ENCODE measurements at places on chromosomes 16 and 17. TPM values are rescaled to one million over a fixed set of nuclear protein-coding genes. Genes with fewer than 3 reads are reported as not detected.

Gene FBF1
- 10.3 TPM for polyA plus RNA-seq

Gene OTOP2
- polyA plus RNA-seq: 0.03 TPM

GRCh38 chr17:74199306-74200092 is 4.0 kb upstream of the RPL38 start:
- no peak for DNase-seq

Gene SCGB1C2
- 2.6 TPM for polyA plus RNA-seq

Gene NUPR1
- polyA plus RNA-seq: 15.4 TPM

GRCh38 chr17:27321372-27321771 is 27.5 kb downstream of the WSB1 start:
- DNase-seq: no peak

DNA sequence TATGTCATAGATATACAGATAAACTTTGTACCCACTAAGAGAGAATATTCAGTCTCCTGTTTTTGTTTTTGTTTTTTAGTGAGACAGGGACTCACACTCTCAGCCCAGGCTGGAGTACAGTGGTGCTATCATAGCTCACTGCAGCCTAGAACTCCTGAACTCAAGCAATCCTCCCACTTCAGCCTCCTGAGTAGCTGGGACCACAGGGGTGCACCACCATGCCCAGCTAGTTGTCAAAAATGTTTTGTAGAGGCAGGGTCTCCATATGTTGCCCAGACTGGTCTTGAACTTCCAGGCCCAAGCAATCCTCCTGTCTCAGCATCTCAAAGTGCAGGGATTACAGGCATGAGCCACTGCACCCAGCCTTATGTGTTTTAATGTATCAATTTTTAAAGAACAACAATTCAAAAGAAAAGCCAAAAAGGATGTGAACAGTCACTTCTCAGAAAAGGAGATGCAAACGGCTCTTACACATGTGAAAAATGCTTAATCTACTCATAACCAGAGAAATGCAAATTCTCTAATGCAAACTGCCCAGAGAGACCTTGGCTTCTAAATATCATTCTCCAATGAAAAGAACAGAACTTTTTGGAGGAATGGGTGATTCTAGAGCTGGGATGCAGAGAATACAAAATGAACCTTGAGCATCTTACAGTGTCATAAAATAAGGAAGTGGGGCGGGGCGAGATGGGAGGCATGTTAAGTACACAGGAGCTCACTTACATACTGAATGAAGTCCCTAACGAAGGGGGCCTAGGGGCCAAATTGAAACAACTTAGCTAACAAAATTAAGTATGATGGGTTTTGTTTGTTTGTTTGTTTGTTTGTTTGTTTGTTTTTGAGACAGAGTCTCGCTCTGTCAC is 7.3 kb upstream of the CMTM3 start:
- DNase-seq: no peak

DNA sequence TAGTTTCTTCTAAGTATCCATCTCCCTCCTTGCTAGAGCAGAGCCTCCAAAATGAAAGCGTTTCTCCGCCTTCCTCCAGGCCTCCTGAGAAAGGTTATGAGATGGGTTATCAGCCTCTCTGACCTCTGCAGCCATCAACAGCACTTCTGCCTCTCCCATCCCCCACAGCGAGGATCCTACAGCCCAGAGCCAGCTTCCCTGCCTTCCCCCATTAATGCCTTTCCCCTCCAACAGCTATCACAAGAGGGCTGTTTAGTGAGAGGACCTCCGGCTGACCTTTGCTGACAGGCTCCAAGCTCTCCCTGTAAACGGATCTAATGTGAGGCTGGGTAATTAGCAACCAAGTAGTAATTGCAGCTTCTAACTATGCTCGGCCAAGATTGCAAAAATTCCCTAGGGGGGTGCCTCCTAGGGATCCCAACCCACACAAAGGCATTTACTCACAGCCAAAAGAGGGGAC is 55.8 kb downstream of the ZFHX3 start:
- DNase-seq: peak; percentile 36

DNA sequence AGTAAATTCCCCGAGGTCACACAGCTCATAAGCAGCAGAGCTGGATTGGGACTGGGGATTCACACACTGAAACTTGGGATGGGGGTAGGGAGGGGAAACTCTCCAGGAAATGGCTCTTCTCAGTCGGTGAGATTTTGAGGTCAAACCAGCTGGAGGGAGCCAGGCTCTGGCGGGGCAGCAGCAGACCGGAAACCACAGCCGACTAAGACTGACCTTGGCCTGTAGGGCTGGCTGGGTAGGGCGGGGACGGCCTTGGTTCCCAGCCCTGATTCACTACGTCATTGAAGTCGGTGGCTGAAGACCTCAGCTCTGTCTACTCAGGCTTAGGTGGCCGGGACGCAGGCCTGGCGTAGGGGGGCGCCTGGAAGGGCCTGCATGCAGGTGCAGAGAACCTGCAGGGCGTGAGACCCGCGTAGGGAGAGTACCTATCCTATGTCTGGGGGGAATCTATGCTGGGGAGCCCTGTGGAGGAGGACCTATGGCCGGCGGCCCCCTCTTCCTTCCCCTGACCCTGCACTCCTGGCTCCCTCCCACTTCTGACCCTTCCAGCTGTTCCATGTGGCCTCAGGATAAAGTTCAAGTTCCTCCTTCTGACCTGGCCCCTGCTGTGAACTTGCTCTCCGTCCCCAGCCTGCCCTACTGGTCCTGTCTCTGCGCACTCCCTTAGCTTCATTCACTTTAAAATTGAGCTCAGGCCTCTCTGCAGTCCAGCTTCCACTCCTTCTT is 11.9 kb upstream of the SLC4A1 start:
- no peak for DNase-seq

DNA sequence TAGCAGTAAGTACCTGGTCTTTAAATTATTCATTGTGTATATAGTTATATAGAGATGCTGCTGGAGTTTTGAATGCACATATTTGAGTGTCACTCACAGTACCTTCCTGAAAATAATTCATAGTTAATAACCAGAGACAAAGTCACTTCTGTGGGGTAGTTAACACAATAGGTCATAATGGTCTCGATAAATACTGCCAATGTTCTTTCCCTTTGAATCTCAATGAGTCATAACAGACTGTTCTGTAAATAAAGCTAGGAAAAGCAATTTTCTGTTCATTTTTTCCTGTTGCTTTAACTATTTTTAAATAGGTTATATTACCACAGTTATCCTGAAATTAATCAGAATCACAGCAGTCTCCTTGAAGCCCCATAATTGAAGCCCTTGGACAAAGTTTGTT is 87.2 kb downstream of the MAP2K4 start:
- no peak for DNase-seq

DNA sequence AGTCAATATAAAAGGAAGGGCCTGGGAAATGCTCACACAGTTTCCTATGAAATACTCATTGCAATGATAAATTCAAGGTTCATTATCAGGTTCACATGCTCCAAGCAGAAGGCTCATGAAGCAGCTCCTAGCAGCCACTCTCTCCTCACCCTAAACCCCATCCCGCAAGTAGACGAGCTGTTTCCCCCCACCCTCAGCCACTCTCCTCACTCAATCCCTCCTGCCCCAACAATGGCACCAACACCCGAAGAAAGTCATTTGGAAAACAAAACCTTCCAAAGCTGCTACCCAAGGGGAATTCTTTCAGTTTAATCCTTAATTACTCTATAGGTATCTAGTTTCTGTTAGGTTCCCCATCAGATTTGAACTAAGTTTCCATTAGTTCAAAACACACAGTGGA is 69.7 kb downstream of the CREBBP start:
- no peak for DNase-seq

GRCh38 chr17:64546716-64547115 is 39.9 kb downstream of the CEP95 start:
- DNase-seq: no peak

GRCh38 chr16:50478075-50478772 is 70.0 kb upstream of the NKD1 start:
- no peak for DNase-seq

DNA sequence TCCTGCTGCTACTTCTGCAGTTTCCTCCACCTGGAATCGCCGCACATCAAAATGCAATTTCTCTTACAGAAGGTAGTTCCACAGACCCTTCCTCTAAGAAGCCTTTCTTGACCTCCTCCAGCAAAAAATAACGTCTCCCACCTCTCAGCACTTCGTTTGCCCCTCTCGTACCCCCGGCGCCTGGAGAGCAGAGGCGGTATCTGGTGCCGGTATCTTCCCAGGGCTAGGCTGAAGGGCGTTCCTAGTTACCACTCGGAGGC is 482 bp downstream of the DCTPP1 start:
- DNase-seq: no peak

- no peak for DNase-seq
These were observed 198.0 kb downstream of the RPTOR start for GRCh38 chr17:80742581-80743180.

Gene MPP3
- polyA plus RNA-seq: 8.5 TPM

- no peak for DNase-seq
These were observed 50.2 kb downstream of the HLF start for GRCh38 chr17:55314784-55315491.

GRCh38 chr17:36592716-36593321 is 1.1 kb downstream of the DHRS11 start:
- DNase-seq: no peak

- DNase-seq: no peak
These were observed 78.1 kb downstream of the ZFHX3 start for GRCh38 chr16:72969812-72970211.

DNA sequence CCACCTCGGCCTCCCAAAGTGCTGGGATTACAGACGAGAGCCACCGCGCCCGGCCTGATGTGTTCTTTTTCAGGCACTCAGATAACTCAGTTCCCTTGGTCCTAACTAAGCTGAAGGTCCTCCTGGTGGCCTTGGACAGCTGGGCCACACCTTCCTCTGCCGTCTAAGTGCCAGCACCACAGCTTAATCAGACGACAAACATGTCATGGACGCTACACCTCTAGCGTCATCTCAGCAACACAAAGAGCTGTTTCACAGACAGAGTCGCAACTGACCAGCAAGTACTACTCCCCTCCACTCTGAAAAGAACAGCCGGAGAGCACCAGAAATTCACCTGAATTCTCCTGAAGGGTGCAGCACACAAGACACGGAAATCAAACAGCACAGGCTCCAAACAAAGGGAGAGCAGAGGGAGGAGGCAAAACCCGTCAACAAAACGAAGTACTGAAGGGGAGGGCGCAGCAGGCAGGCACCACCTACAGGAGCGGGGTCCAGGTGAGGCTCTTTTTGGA is 4.4 kb downstream of the TRAP1 start:
- no peak for DNase-seq

DNA sequence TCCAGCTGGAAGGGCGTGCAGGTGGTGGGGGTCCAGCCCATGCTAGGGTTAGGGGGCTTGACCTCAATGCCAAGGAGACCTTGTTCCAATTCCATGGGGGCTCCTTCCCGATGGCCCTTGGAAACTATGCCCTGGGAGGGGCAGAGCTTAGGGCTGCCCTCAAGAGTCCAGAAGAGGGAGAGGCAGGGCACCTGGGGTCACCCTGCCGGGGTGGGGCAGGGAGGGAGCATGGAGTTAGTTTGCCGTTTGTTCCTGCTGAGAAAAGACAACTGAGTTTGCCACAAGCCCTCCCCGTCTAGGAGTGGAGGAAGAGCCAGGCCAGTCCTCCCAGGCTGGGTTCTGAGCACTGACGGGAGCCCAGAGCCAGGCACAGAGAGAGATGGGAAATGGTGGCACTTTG is 21.4 kb downstream of the MMP15 start:
- no peak for DNase-seq

DNA sequence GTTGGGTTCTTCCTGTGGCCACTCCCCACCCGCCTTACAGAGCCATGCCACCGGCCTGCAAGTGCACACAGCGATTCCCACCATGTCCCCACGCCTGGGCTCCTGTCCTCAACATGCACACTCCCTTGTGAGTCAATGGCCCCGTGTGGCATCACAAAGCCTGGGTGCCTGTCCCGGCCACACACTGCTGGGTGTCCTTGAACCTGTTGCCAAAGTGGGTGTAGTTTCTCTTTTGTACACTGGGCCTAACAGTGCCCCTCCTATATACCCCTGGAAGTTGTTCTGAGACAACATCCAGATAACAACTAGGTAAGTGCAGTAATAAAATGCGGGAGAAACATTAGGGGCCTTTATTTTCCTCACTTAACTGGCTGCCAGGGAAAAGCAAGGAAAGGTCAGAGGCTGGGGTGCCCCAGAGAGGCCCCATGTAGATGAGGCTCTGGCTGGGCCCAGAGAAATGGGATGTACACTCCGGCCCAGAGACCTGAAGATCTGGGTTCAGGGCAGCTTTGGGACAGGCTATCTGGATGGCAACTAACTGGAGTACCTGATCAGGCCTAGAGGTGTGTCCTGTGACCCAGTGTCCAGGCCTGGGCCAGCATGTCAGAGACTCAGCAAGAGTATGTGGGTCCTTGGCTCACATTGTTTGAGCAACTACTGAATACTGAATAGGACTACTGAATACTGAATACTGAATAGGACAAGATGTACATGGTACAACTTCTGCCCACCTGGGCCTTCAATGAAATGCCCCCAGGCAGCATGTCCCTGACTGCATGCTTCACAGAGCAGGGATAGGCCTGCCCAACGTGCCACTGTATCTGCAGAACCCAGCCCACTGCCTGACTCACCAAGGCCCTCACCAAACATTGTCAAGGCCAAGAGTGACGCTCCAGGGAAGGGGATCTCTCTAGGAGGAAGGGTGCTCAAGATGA is 8.3 kb downstream of the ABCC3 start:
- no peak for DNase-seq

Gene TMC5
- polyA plus RNA-seq: 0.43 TPM

All from right renal pelvis (tissue), 4 donors.